ENCODE measurements at places on chromosomes 2 and 18.

DNA sequence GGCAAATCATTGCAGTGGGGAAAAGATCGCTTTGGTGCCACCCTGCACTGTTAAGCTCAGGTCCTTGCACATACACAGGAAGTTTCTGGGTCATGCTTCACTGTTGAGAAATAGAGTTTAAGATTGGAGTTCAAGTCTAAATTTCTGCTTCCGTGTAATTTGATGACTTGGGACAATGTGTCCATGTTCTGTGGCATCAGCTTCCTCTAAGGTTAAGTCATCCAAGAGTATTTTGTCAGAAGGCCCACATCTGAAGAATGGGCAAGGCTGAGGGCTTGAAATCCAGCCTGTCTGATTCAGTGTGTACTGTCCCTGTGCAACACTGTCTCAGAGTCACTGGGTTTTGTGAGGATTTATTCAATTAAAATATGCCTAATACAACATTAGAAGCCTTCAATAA lies 880.7 kb downstream of the SUCLG1 start:
- no peak for DNase-seq

- no peak for DNase-seq
These were observed 128.4 kb downstream of the LPIN1 start for GRCh38 chr2:11874861-11875260.

DNA sequence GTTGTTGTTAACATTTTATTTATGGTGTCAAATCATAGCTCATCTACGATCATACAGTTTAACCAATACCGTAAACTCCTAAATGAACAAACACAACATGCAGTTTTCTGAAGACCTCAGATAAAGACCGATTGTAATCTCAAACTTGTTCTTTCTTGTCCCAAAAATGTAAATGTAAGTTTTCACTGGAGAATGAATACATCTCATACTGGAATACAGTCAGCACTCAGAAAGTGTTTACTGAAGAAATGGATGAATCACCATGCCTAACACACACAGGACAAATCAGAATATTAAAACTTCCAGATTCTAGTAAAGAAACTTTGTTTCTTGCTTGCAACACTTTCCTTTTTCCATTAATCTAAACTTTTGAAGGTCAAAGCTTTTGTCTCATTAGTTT lies 380.5 kb downstream of the DLGAP1 start:
- DNase-seq = no peak

- DNase-seq = no peak
These were observed 457.7 kb upstream of the SLC14A2 start for GRCh38 chr18:45157576-45157975.

All from GM13977 (cell line).